ENCODE measurements at places on chromosomes 1 and 21.

- no peak for DNase-seq
Measured at GRCh38 chr1:240344918-240345317, 253.2 kb downstream of the FMN2 start.

DNA sequence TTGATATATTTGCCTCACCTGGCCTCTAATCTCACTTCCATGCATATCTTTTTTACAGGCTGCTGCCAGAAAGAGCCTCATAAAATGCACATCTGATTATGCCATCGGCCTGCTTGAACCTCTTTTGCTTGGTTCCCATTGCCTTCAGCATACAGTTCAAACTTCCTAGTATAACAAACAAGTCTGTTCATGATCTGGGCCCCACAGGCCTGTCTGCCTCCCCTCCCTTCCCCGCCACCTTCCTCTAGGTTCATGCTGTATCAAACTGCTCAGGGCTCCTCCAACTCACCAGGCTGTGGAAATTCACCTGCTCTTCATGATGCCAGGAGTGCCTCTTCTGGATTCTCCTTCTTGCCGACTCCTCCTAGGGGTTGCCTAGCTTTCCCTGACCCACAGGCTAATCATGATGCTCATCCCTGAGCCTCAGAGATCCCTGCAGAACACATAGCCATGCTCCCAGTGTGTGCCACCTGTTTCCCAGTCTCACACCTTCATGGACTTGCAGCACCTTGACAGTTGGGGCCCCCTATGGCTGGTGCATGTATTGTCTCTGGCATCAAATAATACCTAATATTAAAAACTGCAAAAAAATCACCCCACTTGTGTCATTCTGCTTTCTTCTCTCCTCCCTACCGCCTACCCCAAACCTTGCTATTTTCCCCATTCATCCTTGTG lies 33.7 kb upstream of the CD2 start:
- DNase-seq = no peak

DNA sequence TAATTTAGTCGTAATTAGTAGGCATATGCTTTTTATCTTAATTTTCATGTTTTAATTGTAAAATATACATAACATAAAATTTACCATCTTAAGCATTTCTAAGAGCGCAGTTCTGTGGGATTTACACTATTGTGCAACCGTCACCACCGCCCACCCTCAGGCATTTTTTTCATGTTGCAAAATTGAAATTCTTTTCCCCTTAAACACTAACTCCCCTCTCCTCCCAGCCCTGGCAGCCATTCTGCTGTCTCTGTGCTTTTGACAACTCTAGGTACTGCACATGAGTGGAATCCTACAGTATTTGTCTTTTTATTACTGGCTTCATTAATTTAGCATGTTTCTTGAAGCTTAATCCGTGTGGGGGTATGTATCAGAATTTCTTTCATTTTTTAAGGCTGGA lies 7.8 kb downstream of the PIK3CD start:
- DNase-seq = no peak

DNA sequence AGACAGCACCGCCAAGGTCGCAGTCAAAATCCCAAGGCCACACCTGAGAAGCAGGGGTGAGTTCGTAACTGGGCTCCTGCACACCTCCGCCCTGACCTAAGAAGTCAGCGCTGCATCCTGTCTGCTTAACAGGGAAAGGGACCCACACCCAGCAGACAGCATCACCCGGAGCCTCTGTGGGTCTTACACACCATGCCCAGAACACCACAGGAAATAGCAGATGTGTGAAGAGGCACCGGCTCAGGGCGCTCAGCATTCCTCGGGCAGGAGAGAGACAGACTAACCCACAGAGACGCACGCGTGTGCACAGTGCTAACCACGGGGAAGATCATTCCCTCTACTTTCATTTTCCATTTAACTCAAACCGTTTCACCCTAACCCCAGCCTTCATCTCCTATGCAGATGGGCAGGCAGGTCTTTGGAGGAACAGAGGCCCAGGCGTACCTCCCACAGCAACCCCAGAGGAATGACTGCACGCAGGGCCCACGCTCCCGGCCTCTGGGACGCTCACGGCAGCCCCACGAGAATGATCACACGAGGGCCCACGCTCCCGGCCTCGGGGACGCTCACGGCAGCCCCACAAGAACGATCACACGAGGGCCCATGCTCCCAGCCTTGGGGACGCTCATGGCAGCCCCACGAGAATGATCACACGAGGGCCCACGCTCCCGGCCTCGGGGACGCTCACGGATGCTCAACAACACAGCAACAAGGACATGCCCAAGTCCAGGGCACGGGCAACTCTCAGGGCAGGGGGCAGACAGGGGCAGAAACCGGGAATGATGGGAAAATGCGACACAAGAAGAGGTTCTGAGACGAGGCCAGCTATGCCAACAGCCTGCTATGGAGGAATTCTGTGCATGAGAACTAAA lies 20.9 kb downstream of the POFUT2 start:
- DNase-seq = peak; percentile 46

DNA sequence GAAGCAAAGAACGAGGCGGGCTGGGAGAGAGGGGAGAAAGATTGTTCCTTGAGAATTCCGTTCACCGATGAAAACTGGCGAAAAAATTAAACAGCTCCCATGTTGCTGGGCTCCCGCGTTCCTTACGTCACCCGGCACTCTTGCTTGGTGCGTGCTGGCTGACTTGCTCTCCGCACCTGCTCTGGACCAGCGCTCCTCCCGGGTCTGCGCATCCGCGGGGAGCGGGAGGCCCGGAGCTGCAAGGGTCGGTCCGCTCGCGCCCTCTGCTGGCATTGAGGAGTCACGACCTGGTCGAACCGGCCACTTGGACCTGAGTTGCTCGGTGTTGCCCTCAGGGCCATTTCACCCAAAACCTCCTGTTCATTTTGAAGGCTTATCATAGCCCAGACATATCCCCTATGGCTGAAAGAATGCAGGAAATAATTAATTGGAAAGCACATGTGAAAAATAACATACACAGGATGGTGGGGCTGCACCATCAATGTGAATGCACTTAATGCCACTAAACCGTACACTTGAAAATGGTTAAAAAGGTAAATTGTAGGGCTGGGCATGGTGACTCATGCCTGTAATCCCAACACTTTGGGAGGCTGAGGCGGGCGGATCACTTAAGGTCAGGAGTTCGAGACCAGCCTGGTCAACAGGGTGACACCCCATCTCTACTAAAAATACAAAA lies 98.9 kb upstream of the BACE2 start:
- peak; percentile 71 for DNase-seq

DNA sequence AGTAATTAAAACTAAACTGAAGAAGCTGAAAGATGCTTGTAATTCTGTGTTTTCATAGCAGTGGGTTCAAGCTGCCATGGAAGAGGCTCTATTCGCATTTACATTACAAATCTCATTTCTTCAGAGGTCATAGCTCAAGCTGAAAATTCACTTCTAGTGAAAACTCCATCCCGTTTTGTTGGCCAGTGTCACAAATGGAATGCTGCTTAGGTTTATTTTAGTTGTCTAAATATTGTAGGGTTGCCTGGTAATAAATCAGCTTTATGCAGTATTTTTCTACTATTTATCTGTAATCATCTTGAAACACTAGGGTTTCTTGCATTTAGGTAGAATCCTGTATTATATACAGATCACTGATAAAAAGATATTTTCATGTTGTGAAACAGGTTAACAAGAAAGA lies 240.6 kb downstream of the PTBP2 start:
- no peak for DNase-seq

DNA sequence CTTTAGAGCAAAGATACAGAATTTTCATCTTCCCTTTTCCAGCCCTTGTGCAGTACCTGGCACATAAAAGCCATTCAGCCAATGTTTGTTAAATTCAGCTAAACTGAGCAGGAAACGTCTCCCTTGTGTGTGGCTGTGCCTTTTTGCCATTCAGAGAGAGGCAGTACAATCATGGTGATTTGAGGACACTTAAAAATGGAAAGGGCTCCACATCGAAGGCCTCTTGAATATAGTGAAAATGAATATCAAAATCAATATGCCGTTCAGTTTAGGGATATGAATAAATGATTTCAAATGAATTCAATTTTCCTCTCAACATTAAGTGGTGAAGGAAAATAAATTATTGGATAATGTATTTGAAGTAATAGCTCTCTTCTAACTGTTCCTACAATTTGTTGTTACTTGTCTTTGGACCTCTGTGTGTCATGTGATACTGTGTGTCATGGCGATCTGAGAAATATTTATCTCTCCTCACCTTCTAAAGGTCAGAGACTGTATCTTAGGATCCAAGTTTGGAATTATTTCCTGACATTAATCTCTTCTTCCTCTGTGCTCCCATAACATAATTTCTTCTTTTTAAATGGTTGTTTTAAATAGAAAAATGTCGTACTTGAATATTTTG lies 355.6 kb upstream of the ST6GALNAC5 start:
- DNase-seq = no peak

DNA sequence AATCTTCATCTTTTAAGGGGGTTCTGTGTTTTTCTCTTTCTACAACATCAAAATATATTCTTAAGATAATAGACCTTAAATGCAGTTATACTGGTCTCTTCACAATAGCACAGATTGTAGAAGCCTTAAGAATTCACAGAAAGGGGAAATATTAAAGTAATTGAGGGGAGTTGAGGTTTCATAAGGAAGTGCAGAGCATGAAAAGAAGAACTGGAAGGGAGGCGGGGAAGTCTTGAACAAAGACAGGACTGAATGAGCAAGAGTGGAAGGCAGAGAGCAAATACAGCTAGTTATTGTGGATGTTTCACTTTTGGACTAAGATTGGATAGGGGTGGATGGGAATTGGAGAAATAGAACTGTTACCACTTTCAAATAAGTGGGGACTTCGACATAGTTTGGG lies 67.7 kb downstream of the PTGER3 start:
- no peak for DNase-seq

DNA sequence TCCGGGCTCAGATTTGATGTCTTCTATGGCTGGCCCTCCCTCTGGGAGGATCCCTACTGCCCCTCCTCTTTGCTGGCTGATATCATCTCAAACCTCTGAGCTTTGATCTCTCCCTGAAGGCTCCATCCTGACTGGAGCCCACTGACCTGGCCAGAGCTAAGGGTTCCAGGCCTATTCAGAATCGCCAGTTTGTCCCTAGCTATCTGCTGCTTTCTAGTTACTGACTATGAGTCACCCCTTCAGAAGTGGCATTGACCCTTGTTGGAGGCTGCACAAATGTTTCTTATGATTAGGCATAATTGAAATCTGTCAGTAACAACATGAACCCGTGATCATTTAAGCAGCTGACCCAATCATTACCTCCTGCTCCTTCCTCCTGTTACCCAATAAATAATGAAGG lies 87.1 kb downstream of the ABCA4 start:
- DNase-seq = no peak

- no peak for DNase-seq
Measured at GRCh38 chr1:113142791-113143190, 69.8 kb downstream of the LRIG2 start.
